ENCODE measurements at places on chromosomes 2 and 18. TPM values are rescaled to one million over a fixed set of nuclear protein-coding genes. Genes with fewer than 3 reads are reported as not detected.

The FBXO11 gene
- polyA plus RNA-seq, result 53.2 TPM

The CPLX4 gene
- not detected for polyA plus RNA-seq

The CRYGD gene
- not detected for polyA plus RNA-seq

The CEP68 gene
- 6.8 TPM for polyA plus RNA-seq

The SP140L gene
- polyA plus RNA-seq, result 3.5 TPM

The CFAP53 gene
- 0.55 TPM for polyA plus RNA-seq

The HOXD10 gene
- polyA plus RNA-seq, result 4.3 TPM

The CNGA3 gene
- polyA plus RNA-seq, result not detected

The SEMA4F gene
- 8.5 TPM for polyA plus RNA-seq

The NEU4 gene
- polyA plus RNA-seq, result 0.25 TPM

The CDK5R2 gene
- polyA plus RNA-seq, result 0.73 TPM

The CHPF gene
- 15.1 TPM for polyA plus RNA-seq

The MOGAT1 gene
- polyA plus RNA-seq, result not detected

All from A549 (cell line).